ENCODE measurements at places on chromosomes 6 and 20. TPM values are rescaled to one million over a fixed set of nuclear protein-coding genes. Genes with fewer than 3 reads are reported as not detected.
A peak's percentile ranks its signal among the peaks of the same experiment; 100 is the strongest.

DNA sequence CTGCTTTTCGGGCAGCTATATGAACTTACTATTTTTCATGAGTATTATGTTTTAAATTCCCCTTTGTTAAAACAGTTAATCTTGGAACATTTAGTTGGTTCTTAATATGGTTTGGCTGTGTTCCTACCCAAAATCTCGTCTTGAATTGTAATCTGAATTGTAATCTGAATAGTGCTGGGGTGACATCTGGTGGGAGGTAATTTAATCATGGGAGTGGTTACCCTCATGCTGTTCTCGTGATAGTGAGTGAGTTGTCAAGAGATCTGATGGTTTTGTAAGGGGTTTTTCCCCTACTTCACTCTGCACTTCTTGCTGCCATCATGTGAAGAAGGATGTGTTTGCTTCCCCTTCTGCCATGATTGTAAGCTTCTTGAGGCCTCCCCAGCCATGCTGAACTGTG is 305.4 kb upstream of the MAP3K7 start:
- DNase-seq, result no peak

- no peak for DNase-seq
Observed at GRCh38 chr6:39979461-39980328, 45.4 kb upstream of the MOCS1 start.

DNA sequence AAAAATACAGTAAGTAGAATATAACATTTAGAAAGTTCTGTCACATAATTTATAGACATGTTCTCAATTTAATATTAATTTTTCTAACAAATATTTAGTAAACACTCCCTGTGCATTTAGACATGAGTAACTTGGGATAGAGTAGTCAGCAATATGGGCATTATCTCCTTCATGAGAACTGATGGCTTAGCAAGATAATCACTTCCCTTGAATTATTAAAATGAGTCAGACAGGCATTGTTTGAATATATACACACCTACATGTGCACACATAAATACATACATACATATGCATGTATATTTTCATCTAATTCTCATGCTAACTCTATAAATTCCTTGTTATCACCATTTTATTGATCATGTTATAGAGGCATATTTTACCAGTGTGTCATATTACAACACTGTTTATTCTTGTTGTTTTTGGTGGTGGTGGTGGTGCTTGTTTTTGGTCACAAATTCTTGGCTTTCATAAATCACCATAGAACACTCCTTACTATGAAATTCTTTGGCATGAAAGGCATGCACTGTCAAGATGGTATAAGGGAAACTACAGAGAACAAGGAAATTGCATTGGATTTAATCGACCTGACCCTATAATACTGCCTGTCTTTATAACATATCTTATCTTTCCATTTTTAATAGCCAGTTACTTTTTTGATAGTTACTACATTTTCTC is 434.5 kb upstream of the MANEA start:
- DNase-seq, result no peak

- DNase-seq, result no peak
Observed at GRCh38 chr20:59412181-59412580, 111.8 kb downstream of the EDN3 start.

GRCh38 chr20:62625516-62625915 is 16.8 kb upstream of the SLCO4A1 start:
- no peak for DNase-seq

- DNase-seq, result no peak
Observed at GRCh38 chr20:21266191-21266536, 37.0 kb upstream of the XRN2 start.

GRCh38 chr6:144066741-144067484 is 28.5 kb downstream of the SF3B5 start:
- no peak for DNase-seq

DNA sequence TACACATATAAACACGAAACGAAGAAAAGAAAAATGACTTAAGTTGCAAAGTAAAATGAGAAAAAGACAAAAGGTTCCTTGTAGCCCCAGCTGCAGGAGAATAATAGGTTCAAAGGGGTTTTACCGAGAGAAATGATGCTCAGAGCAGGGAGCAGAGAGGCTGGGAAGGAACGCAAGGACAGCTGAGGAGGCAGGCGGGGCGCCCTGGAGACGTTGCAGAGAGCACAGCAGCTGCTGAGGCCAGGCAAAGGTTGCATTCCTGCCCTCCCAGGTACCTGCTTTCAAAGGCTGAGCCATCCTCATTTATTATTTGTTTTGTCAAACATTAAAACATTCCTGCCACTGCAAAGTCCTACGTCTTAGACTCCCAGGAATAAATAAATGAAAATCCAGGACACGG is 16.2 kb upstream of the VAPB start:
- no peak for DNase-seq

DNA sequence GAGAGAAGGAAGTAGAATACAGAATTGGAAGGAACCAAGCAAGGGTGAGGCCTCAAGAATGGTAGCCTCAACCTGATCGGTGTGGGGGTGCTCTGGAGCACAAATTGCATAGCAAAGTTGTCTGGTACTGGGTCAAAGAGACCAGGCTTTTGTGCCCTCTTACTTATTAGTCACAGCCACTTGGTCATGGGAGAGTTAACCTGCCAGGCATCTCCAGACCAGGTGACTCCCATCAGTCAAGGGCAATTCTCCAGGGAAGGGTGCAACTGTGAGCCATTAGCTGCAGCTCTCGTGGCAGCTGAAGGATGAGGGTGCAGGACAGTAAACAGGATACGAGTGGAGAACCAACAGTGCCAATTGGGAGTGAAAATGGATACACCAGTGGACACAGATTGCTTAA is 47.7 kb upstream of the PLCB4 start:
- no peak for DNase-seq

- DNase-seq, result no peak
Observed at GRCh38 chr6:163753430-163753829, 338.9 kb downstream of the QKI start.

DNA sequence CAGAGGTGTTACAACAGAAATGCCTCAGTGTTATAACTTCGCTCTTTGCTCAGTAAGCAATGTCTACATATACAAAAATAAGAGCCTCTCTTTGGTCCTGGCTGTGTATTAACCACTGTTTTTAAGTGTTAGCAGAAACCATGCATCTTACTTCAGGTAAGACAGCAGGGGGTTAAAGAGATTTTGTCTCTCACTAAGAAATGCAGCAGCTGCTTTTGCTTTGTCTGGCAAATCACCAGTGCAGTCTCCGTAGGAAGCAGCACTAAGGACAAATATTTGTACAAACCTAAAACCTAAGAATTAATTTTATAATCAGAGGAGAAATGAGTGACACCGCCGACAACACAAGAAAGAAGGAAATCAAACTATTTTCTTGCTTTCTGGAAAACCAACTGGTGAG is 758 bp downstream of the SMIM28 start:
- DNase-seq, result no peak

GRCh38 chr6:132763269-132763668 is 5.6 kb upstream of the VNN2 start:
- DNase-seq, result peak; percentile 30

LAMP5 gene
- total RNA-seq, result not detected

PRR18 gene
- total RNA-seq, result not detected

SPATS1 gene
- total RNA-seq, result not detected
